ENCODE measurements at places on chromosomes 5 and 9.

- DNase-seq = no peak
These were observed 22.6 kb downstream of the ARHGEF37 start for GRCh38 chr5:149603920-149604319.

- DNase-seq = no peak
These were observed 112.5 kb downstream of the SLC12A2 start for GRCh38 chr5:128196080-128196479.

- no peak for DNase-seq
These were observed 105.9 kb upstream of the CDKN2B start for GRCh38 chr9:22114956-22115355.

DNA sequence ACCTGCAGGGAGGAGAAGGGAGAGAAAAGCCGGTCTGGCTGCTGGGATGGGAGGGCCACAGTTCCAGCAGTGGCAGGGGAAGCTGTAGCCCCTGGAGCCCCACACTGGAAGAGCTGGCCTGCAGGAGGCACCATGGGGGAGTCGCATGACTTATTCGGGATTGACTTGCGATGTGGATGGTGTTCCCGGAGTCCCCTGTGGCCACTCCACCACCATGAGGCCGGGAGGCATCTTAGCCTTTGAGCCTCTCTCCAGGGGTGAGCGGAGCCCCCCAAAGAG is 92.0 kb downstream of the KCNT1 start:
- DNase-seq = no peak

Data from activated T-cell treated with anti-CD3 and anti-CD28 coated beads, Interleukin-2, amount 50 U/mL, for 48 hours (primary cell).